Fibroblast of skin of left biceps (primary cell): ENCODE measurements at places on chromosomes 1 and 21.

GRCh38 chr1:110210604-110211495, 736 bp downstream of the KCNC4 start:
- no peak for DNase-seq

DNA sequence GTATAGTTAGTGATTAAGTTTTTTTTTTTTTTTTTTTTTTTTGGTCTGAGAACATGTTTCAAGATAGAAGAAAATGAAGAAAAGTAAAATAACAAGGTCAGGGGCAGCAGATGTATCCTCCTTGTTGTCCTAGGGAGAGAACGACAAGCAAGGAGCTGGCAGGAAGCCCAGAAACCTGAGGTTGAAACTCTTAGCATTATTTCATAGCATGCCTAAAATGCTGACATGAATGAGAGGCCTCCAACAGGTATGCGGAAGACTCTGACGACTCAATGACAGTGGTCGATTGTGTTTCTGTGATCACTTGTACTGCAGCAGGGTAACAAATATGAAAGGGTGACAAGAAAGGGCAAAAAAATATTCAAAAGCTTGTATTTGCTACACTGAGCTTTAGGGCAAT, 415.9 kb downstream of the PLA2G4A start:
- DNase-seq: no peak

- no peak for DNase-seq
These were observed 24.9 kb upstream of the KIRREL1 start for GRCh38 chr1:157968508-157968907.

GRCh38 chr1:25503551-25504426, 39.6 kb upstream of the LDLRAP1 start:
- no peak for DNase-seq

- DNase-seq: no peak
These were observed 192.7 kb upstream of the NFIA start for GRCh38 chr1:60889709-60890108.

DNA sequence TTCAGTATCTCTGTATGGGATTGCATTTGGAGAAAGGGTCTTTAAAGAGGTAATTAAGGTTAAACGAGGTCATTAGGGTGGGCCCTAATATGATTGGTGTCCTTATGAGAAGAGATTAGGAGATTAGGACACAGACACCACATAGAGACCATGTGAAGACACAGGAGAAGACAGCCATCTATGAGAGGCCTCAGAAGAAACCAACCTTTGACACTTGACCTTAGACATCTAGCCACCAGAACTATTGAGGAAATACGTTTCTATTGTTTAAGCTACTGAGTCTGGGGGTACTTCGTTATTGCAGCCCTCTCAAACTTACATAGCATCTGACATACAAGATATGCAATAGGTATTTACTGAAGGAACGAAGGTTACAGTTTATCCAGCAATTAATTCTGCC, 7.3 kb upstream of the VPS45 start:
- DNase-seq: no peak

GRCh38 chr1:167633258-167633944, 3.4 kb downstream of the RCSD1 start:
- no peak for DNase-seq

DNA sequence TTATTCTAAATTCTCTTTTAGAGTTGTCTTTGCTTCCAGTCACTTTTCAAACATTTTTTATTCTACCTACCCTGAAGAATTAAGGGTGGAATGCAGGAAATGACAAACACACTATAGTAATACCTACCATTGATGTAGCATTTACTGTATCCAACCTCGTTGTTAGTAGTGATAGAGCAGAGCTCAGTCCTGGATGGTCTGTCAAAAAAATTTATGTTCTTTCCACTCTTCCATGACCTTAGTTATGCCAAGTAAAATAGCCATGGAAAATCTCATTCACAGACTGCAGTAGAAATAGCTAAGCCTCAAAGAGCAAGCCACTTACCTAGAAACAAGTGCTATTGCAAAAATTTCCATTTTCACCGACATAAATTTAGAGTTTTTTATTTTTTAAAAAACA, 74.6 kb downstream of the CRB1 start:
- no peak for DNase-seq

GRCh38 chr1:207020709-207021107, 11.8 kb downstream of the C1orf116 start:
- no peak for DNase-seq

DNA sequence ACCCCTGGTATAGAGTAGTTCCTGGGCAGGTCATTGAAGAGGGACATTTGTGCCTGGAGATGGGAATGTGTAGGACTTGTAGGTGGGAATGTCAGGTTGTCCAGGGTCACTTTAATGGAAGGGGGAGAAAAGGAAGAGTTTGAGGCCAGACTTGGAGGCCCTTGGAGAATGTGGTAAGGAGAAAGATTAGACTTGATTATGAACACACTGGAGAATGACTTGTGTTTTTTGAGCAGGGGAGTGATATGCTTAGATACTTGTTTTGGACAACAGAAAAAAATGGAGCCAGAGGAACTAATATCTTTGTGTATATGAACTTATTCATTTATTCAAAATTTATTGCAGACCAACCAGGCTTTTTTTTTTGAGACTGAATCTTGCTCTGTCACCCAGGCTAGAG, 17.9 kb downstream of the ELAPOR1 start:
- no peak for DNase-seq

DNA sequence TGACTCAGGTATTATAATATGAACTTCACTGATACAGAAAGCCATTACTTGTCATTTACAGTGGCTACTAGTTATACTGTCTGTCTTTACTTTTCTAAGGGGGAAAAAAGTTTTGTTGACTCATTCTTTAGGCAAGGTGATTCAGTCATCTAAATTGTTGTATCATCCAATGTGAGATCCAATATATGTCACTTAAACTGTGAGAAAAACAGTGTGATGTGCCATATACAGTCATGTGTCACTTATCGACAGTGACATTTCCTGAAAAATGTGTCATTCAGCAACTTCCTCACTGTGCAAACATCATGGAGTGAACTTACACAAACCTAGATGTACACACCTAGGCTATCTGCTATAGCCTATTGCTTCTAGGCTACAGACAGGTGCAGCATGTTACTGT, 57.6 kb downstream of the KCNK2 start:
- no peak for DNase-seq

GRCh38 chr1:107640207-107640606, 324.8 kb downstream of the VAV3 start:
- no peak for DNase-seq

GRCh38 chr1:221415651-221416050, 326.2 kb downstream of the DUSP10 start:
- DNase-seq: no peak

GRCh38 chr1:77030401-77031105, 163.3 kb downstream of the ST6GALNAC5 start:
- no peak for DNase-seq

GRCh38 chr1:43368646-43369020, 822 bp upstream of the ELOVL1 start:
- no peak for DNase-seq

DNA sequence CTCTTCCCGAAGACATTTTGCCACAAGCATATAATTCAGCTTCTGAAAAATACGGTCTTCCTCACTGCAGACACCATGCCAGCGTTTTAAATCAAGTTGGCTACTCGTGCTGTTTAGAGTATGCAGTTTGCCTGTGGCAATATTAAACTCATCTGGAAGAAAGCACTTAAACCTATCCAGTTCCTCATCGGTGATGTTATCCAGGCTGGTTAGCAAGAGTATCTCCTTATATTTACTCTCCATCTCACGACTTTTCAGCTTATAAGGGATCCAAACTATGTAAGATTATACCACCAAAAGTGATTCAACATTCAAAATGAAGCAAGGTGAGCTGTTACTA, 9.7 kb upstream of the IFI16 start:
- no peak for DNase-seq

DNA sequence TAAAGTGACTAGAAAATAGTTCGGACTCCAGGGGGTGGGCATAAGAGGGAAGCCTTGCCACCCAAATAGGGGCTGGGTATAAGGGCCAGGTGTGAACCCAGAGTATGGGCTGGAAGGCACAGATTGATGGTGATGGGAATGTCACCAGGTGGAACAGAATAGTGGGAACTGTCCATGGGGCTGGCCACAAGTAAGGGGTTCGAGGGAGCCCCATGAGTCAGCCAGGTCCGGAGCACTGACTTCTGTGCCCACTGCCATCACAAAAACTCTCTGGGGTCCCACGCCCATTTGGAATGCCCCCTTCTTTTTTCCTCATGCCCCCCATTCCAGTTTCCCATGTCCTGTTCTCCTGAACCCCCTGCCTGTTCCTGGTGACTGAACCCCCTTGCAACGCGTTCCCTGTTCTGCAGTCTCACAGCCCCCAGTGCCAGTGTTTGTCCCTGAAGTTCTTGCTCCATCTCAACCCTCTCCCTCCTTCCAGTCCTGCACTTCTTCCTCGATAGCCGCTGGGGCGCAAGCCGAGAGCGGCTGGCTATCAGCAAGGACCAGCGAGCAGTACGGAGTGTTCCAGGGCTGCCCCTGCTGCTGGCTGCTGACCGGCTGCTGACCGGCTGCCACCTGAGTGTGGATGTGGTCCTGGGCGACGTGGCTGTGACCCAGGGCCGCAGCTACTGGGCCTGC, 7.9 kb downstream of the TRIM46 start:
- DNase-seq: no peak

- no peak for DNase-seq
These were observed 31.9 kb downstream of the KCNC4 start for GRCh38 chr1:110242062-110242461.

DNA sequence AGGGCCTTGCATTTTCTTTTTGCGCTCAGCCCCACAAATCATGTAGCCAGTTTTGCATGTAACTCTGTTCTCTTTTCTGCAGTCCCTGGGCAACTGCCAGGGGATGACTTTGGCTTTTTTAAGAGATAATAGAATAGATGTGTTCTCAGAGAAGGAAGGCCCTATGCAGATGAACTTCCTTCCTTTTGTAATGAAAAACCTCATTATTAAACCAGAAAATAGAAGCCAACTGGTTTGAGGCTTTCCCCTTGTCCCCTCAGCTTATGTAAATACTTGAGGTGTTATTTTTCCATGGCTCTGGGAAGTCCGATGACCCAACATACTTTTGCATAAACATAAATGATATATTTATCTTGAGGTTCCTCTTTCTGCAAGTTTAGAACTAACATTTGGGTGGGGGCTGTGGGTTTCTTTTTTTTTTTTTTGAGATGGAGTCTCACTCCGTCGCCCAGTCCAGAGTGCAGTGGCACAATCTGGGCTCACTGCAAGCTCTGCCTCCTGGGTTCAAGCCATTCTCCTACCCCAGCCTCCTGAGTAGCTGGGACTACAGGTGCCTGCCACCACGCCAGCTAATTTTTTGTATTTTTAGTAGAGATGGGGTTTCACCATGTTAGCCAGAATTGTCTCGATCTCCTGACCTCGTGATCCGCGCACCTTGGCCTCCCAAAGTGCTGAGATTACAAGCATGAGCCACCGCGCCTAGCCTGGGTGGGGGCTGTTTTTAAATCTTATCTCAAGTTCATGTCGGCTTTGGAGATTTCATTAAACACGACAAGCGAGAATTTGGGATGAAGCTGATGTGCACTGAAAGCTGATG, 14.4 kb upstream of the FCRL5 start:
- no peak for DNase-seq

- no peak for DNase-seq
These were observed 13.5 kb downstream of the CRABP2 start for GRCh38 chr1:156691665-156692440.

DNA sequence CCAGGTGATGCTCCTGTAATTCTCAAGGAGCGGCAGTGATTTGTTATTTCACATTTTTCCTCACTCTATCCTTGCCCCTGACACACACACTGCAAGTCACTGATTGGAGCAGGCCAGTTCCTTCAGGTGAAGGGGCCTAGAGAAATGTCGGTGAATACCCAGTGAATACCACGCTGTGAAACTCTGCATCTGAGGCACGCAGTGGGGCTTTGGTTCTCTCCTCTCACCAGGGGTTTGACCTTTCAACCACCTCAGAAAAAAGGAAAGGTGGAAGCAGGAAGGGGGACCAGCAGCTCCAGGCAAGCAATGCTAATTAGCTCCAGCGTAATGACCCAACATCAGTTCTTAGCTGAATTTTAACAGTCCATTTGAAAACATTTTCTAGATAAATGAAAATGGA, 532 bp upstream of the FAM177B start:
- no peak for DNase-seq

- no peak for DNase-seq
These were observed 3.2 kb upstream of the KRTAP19-8 start for GRCh38 chr21:31041295-31042079.

- DNase-seq: no peak
These were observed 13.1 kb downstream of the ZNF326 start for GRCh38 chr1:90007979-90008404.

GRCh38 chr1:52343979-52344378, 22.0 kb downstream of the CC2D1B start:
- DNase-seq: no peak

GRCh38 chr1:208652296-208653160, 408.3 kb upstream of the PLXNA2 start:
- peak; percentile 35 for DNase-seq

DNA sequence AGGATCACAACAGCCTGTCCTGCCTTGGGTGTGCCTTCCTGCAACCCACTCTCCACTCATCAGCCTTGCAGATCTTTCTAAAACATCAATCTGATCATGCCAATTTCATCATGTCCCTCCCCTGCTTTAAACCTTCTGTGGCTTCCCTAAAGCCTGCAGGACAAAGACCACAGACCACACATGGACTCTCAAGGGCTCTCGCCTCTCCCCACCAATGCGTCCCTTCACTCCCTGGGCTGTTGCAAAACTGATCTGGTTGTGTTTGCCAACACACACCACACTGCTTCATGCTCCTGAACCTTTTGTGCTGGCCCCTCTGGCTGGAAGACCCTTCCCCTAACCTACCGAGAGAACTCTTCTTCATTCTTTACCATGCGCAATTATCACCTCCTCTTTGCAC, 72.4 kb downstream of the ITPKB start:
- DNase-seq: no peak

DNA sequence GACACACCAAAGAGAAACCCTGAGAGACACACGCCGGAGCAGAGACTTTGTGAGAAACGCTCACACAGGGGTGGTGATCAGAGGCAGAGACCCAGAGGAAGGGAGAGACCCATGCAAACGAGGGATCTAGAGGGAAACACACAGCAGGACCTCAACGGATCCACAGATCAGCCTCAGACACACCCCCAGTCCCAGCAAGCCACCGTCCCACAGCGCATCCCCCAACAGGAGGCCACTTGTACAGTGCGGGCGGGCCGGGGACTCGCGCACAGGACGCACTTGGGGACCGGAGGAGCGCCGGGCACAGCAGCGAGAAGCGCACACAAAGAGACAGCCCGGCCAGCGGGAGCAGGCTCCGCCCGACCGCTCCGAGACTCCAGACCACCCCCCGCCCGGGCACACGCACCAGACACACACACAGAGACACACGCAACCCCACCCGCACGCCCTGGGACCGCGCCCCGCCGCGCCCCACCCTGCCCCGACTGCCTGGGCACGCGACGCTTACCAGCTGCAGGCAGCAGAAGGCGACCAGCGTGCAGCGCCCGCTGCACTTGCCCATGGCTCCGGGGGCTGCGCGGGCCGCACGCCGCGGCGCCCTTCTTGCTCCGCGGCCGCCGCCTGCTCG, 587 bp downstream of the NKAIN1 start:
- no peak for DNase-seq

GRCh38 chr1:211377539-211378450, 51.2 kb downstream of the TRAF5 start:
- no peak for DNase-seq
